ENCODE measurements at places on chromosomes 7 and 10.
A peak's percentile ranks its signal among the peaks of the same experiment; 100 is the strongest.

DNA sequence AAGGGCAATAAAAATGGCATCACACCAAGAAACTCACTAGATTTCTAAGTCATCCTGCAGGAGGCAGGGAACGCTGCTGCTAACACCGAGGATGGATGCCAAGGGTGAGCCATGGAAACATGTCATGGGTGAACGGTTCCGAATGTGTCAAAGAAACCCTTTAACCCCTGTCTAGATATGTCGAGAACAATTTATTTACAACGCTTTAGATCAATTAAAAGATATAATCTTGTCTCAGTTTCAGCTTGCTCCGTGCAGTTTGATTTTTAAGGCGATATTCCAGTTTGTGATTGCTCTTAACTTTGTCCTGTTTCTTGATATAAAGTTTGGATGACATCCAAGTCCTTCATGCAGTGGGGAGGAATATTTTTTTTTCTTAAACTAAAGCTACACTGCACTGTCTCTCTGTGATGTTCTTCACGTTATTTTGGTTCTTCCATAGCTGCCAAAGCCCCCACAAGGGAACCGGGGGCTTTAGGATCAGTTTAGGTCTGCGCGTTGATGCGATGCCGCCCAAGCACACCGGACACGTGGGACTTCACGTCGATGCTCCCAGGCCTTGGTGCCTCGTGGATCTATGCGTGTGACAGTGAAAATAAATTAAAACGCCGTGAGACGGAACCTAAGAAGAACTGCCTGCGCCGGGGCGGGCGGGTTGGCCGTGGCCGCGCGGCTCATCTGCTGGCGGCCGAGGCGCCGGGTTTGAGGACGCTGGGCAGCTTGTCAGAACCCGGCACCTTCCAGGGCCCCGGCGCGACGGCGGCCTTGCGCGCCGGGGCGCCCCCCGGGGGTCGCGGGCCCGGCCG is 220.3 kb downstream of the PHTF2 start:
- DNase-seq: no peak

GRCh38 chr10:6619660-6620059 is 39.6 kb upstream of the PRKCQ start:
- no peak for DNase-seq

DNA sequence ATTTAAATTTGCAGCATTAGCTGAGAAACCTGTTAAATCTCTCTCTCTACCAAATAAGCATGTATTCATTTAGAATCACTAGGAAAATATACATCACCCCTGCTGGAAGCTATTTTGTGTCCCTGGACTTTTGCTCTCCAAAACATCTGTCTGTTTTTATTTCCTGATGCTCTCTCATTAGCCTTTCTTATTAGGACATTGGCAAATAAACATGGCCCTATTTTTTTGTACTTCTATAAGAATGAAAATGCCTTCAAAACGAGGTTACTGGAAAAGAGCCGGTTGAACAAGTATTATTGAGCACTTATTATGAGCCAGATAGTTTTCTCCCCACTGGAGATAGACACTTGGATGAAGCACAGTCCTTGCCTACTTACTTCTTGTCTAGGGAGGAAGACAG is 206.9 kb downstream of the GALNT17 start:
- no peak for DNase-seq

DNA sequence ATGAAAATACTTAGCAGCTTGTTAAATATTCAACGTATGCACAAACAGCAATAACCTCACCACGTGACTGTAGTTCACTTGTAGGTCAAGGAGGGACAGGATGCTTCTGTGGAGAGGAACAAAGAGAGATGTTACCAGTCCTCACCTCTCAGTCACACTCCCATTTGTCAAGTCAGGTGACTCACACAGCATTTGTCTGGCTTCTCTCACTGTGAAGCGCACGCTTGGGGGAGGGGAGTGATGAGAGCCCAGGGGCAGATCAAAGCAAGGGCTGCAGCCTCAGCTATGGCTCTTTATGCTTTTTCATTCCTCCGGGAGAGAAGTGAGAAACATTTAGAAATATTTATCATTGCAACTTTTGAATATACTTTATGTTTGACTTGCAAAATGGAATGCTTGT is 2.9 kb upstream of the RBM20 start:
- DNase-seq: peak; percentile 59

GRCh38 chr7:137146552-137147337 is 196.8 kb downstream of the PTN start:
- no peak for DNase-seq

- no peak for DNase-seq
Measured at GRCh38 chr10:20771051-20771450, 126.1 kb downstream of the NEBL start.

DNA sequence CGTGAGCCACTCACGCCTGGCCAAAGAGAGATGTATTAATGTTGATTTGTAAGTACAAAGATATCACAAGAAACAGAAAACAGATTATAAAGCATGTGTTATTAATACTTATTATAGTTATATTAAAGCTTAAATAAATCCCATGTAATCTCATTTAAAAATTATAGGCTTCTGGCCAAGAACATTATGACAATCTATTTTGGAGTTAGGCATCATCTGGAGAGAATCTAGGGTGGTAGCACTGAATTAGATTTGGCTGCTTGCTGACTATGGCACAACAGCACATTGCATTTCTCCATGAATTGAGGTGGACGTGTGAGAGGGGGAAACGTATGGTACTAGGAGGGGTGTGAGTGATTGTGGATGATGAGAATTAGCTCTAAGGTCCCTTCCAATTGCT is 16.8 kb upstream of the SLC16A12 start:
- no peak for DNase-seq

- no peak for DNase-seq
Measured at GRCh38 chr7:127903892-127904669, 127.2 kb downstream of the LRRC4 start.

- DNase-seq: no peak
Measured at GRCh38 chr7:28850699-28851098, 107.4 kb downstream of the TRIL start.

DNA sequence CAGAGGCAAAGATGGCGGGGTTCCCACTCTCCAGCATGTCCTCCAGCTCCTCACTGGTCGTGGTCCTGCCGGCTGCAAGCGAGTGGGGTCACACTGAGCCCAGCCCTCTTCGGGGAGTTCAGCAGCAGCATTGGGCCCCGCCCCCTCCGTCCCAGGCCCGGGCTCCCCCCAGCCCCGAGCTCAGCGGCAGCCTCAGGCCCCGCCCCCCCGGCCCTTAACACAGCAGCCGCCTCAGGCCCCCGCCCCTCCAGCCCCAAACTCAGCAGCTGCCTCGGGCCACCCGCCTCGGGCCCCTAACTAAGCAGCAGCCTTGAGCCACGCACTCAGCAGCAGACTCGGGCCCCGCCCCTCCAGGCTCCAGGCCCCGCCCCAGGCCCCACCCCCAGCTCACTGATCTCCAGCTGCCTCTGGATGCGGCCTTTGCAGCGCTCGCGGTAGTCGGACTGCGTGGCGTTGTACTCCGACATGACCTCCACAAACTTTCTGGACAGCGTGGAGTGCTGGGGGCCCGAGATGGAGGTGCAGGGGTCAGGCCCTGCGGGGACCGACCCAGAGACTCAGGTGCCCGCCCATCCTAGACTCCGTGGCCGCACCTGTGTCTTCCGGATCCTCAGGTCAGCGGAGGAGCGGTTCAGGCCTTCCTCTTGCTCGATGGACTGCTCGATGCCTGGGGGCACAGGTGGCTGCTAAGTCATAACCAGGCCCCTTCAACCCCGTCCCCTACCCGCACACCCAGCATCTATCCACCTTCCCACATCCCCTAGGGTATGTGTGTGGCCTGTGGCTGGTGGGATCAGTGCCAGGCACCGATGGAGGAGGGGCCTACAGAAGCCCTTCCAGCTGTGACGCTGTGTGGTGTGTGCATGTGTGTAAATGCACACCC is 15.5 kb downstream of the STX1A start:
- DNase-seq: no peak

DNA sequence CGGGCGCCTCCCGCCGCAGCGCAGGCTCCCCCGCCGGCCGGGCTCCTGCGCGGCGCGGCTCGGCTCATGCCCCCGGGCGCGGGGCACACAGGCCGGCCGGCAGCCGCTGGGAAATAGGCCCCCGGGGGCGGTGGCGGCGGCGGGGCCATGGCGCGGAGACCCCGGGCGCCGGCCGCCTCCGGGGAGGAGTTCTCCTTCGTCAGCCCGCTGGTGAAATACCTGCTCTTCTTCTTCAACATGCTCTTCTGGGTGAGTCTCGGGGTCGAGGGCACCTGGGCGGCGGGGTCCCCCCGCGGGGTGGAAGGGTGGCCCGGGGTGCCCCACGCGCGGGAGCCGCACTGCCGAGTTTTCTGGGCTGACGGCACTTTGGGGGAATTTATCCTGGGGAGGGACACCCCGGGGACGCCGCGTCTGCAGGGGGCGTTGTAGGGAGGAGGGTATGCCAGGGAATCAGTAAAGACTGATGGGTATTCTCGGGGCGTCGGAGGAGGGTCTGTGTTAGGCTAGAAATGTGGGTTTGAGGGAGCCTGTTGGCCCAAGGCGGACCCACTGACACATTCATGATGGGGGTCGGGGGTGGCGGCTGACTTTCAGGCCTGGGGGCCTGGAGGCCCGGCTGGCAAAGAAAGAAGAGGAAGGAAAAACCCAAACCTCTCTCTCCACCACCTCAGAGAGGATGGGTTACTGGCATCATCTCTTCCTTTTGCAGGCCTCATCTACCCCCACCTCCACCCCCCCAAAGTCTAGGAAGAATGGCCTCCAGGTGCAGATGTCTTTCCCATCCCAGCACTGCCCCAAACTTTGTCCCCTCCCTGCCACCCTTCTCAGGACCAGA is 544 bp downstream of the TSPAN33 start:
- DNase-seq: no peak

- no peak for DNase-seq
Measured at GRCh38 chr7:106218546-106218945, 66.2 kb downstream of the NAMPT start.

GRCh38 chr7:6705959-6706665 is 635 bp downstream of the ZNF12 start:
- peak; percentile 34 for DNase-seq

DNA sequence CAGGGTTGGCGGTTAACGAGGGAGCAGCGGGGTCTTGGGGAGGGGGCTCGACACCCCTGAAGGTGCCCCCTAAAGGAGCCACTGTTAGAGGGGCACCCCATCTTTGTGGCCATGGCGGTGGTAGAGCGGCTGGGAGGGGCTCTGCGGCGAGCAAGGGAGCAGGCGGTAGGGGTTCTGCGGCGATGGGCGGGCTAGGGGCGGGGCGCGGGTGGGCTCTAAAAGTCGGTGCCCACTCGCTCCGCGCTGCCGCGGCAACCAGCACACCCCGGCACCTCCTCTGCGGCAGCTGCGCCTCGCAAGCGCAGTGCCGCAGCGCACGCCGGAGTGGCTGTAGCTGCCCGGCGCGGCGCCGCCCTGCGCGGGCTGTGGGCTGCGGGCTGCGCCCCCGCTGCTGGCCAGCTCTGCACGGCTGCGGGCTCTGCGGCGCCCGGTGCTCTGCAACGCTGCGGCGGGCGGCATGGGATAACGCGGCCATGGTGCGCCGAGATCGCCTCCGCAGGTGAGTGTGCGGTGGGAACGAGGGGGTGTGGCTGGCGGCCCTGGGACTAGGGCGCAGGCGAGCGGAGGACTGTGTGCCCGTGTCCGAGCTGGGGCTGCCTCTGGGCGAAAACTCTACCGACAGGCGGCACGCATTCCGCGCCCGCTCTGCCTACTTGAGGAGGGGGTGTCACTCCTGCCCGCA is at the start of gene MEST:
MEST (plus strand) TSS at position 245 of the 682 bp plus-strand sequence; CDS start at position 474, 229 bp downstream.
- no peak for DNase-seq

- DNase-seq: no peak
Measured at GRCh38 chr10:14507176-14507575, 176.5 kb upstream of the FRMD4A start.

All from SK-MEL-5 (cell line).